ENCODE measurements at places on chromosomes 3 and 15.

GRCh38 chr15:36644191-36644896 is 64.9 kb downstream of the CDIN1 start:
- DNase-seq = no peak

DNA sequence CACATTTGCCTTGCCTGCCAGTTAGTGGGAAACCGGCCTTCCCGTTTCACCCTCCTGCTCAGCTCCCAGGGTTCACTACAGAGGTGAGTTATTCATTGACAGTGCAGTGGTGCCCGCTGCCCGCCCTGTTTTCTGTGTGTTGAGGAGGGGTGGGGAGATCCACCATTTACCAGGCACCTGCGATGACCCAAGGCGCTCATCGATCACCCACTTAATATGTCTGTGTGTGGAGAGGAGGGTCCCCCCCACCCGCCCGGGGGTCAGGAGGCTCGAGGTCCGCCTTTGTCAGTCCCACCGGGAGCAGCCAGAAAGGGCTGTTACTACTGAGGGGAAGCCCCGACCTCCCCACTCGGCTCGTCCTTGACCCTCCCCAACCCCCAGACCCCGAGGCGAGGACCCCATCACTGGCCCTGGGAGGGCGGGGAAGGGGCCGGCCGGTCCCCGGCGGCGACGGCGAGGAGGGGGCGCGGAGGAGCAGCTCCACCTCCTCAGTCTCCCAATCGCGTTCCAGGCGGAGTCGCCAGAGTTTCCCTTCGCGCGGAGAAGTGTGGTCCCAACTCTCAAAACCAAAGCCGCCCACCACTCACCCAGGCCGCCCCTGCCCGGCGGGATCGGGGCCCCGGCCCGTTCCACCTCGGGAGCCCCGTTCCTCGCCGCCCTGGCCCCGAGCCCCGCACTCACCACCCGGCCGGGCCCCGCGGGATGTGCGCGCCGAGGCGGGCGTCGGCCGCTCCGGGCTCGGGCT is 1.1 kb downstream of the PLXNB1 start:
- no peak for DNase-seq

- DNase-seq = no peak
Observed at GRCh38 chr3:59304296-59304695, 254.5 kb upstream of the CFAP20DC start.

DNA sequence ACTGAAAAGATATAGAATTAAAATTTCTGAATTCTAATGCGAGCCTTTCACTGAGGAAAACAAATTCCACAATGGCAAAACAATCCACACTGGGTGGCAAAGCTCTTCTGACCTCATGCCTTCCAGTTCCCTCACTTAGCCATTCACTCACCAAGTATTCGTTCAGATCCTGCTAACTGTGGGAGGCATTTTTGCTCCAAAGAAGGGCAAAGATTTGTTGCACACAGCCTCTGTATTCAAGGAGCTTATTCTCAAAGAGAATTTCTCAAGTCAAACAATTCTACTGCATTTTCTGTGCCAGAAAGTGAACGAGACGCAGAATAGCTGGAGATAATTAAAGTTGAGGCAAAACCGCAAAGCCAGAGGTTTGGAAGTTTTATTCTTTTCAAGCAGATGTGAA is 77.3 kb downstream of the CPNE4 start:
- DNase-seq = peak; percentile 1

DNA sequence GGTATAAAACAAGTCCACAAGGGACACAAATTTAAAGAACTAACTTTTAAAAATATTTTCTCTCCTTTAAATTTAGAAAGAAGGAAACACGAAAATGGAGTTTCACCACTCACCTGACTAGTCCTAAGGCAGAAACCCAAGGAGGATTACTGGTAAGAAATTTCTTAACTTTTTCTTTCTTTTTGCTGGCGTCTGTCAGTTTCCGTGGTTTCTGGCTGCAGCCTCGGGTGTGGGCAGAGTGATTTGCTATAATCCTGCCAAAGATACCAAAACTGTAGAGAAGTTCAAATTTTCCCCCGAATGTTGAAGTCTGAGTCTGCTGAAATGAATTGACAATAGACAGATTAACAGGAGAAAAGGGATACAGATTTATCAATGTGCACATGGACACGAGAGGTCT is 843.6 kb upstream of the ALCAM start:
- DNase-seq = no peak

- no peak for DNase-seq
Observed at GRCh38 chr3:196519718-196520082, 4.6 kb upstream of the SMCO1 start.

DNA sequence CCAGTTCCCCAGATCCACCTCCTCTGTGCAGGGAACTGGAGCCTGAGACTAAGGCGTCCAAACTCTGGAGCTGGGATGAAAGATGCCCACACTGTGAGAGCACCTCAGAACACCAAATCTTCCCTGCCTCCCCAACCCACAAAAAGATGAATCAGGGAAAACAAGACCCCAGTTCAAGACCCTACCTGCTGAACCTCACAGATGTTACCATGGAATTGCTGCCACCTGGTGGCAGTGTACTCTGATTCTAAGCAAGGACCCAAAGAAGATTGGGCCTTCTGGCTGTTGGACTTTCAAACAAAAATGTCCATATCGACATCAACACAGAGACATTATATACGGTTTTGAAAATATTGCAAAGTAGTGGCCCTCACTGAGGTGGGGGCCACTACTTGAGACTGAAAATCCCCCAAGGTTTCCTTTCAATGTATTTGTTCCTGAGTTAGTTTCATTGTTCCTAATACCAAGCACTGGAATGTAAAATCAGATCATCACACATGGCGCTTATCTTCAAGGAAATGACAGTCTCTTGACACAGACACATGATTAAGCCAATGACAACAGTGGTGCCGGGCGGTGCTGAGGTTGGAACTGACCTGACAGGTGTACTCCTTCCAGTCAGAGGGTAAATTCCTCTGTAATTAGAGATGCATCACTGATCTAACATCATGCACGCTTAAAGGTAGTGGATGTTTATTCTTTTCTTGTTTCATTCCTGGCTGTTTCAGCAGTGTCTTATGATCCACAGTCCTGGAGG is 67.6 kb downstream of the SLC6A11 start:
- no peak for DNase-seq

Measured in HFFc6 (cell line).